ENCODE measurements at places on chromosomes 11 and 22. TPM values are rescaled to one million over a fixed set of nuclear protein-coding genes. Genes with fewer than 3 reads are reported as not detected.

The KRTAP5-10 gene
- total RNA-seq = not detected

GRCh38 chr11:2885017-2885677, 428 bp downstream of the CDKN1C start:
- peak; percentile 27 for ATAC-seq

The PRR33 gene
- not detected for total RNA-seq

DNA sequence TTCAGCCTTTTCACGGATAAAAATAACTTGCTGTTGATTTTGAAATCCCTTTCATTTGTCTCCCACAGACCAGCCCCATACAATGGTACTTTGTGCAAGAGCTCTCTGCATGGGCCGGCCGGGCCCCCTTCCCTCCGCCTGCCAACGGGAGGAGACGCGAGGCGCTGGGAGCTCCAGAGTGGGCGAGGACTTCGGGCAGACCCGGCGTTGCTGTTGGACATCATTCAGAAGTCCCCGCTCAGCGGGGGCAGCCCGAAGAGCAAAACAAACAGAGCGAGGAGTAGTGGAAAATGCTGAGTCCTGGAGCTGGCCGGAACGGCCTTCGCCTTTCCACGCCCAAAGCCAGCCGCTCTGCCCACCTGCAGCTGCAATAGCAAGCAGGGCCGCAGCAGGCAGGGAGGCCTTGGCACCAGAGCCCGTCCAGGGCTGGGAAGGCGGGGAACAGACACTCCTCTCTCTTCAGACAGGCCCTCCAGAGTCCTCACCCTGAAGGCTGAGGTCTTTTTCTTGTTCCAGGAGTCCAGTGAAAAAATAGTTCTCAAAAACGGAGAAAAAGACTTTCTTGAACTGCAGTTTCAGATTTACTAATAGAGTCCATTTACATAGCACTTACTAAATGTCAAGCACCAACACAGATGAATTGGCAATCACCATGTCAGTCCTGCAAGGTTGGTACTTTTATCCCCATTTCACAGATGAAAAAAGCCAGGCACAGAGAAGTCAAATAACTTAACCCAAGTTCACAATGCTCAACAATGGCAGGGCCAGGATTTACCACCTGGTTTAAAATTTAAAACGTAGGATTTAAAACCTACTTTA, 135.5 kb downstream of the ETS1 start:
- ATAC-seq = peak; percentile 18

DNA sequence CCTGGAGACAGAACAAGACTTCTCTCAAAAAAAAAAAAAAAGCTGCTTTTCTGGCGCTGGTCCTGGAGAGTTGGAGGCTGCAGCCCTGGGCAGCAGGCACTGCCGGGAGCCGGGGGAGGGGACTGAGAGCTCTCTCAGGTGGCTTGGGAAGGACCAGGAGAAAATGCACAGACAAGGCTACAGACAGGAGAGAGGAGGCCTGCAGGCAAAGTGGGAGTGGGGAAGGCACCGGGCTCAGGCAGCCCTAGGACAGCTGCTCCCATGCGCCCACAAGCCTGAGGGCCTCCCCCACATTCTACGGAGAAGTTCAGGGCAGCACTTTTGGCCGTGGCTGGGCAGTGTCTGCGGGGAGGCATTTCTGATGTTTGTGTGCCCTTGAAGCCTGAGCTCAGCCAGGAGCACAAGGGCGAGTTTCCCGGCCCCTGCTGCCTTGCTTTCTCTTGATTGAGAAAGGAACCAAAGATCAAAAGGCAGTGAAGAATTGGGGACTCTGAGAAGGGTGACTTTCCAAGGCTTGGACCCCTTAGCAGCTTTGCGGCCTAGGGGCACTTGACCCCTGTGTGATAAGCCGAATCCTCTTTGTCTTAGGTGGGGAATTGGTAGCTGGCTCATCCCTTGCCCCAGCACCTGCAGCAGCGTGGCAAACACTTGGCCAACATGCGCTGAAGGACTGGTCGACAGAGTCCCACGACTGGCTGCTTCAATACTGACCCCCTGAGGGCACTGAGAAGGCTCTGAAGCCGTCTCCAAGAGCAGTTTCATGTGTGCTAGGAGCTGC, 35.3 kb downstream of the PPM1F start:
- no peak for ATAC-seq

DNA sequence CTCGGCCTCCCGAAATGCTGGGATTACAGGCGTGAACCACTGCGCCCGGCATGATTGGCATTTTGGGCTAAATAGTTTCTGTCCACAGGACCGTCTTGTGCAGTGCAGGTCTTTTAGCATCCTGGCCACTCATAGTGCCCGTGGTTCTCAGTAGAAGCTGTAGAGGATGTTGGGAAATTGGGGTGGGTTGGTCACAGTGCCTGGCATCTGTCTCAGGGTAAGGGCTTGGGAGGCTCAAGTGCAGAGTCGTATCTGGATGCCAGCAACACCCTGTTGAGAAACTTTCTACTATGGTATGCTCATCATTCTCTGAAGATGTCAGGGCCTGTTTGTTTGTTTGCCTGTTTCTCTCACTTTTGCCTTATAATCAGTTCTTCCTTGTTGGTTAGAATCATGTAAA, 21.9 kb downstream of the UBE2L3 start:
- ATAC-seq = no peak

DNA sequence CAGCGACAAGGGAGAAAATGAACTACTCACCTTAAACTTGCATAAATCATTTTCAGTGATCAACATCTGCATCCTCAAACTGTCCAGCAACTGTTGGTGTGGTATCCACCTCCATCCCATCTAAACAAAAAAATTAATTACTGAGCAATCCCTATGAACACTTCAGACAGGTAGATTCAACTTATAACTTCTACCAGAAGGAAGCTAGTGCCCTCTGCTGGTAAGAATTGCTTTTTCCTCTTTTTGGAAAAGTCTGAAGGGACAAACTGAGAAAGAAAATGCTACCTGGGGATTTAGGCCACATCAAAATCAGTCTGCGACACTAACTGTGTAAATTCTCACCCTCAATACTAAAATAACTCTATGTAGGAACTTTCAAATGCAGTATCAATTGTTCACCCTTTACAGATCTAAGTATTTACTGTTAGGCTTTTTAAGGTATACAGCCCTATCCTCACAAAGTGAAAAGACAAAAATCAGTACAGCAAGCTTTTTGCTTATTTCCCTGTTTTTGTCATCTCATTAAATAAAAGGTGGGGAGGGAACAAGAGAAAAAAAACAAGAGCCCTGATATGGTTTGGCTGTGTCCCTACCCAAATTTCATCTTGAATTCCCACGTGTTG, 17.9 kb downstream of the CLNS1A start:
- no peak for ATAC-seq

The TRPC6 gene
- not detected for total RNA-seq

GRCh38 chr11:36763187-36763586, 165.2 kb upstream of the RAG2 start:
- ATAC-seq = no peak

The INS gene
- not detected for total RNA-seq

DNA sequence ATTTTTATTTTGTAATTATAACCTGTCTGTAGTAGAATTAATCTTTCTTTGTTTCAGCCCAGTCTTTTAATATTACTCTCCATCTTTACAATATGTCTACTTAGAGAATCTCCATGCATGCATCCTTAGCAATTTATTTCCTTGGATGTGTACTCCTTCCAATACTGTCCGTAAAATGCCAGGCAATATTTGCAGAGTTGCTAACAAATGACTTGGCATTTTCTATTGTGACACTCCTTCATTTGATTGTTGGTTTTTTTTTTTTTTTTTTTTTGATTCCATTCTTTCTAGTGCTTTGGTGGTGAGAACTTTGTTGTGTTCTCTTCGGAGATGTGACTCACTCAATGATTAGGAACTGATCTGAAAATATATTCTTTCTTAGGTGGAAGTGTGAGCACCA, 220.3 kb downstream of the CNTN5 start:
- no peak for ATAC-seq

DNA sequence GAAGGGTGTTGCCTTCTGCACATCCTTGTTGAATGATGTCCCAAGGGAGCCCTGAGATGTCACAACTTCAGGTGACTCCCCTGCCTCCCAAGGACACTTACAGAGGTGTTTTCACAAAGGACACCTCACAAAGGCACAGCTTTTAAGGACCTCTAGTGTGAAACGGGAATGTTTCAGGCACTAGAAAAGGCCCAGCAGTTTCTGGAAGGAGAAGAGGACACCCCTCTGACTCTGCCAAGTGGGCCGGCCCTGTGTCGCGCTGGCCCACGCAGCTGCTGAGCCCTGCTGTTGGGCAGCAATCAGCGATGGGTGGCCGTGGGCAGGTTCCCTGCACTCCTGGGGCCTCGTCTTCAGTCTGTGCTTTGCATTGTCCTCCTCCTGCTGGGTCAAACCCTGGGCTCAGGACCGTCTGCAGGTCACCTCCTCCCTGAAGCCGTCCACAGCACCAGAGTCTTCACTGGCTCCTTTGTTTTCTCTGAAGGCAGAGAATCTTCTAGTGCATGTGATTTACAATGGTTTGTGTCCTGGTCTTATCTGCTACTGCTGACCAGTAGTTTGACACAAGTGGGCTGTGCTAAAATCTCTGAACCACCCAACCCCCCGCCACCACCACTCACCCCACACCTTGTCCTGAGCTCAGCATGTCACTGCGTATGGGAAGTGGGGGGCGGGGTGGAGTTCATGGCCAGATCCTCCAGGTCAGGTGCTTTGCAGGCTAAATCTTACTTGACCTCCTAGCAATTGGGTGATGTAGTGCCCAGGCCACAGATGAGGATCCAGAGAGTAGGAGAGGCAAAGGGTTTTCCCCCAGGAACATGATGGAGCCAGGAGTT, 3.2 kb downstream of the LINC01488 start:
- no peak for ATAC-seq

Measured in activated T-helper 17 cell treated with anti-CD3 and anti-CD28 coated beads, Interleukin-2, amount 50 U/mL, for 72 hours (primary cell).